Glomerular endothelial cell (primary cell): ENCODE measurements at places on chromosomes 2 and 18.

- DNase-seq = no peak
These were observed 11.5 kb upstream of the SLC4A3 start for GRCh38 chr2:219615894-219616293.

- no peak for DNase-seq
These were observed 85.7 kb upstream of the ODC1 start for GRCh38 chr2:10533811-10534321.

- DNase-seq = no peak
These were observed 237.4 kb upstream of the REV1 start for GRCh38 chr2:99727199-99727598.

- DNase-seq = peak; percentile 61
These were observed 276.5 kb upstream of the NRP2 start for GRCh38 chr2:205405752-205406151.

GRCh38 chr2:190869721-190870120 lies 10.9 kb upstream of the GLS start:
- DNase-seq = no peak

DNA sequence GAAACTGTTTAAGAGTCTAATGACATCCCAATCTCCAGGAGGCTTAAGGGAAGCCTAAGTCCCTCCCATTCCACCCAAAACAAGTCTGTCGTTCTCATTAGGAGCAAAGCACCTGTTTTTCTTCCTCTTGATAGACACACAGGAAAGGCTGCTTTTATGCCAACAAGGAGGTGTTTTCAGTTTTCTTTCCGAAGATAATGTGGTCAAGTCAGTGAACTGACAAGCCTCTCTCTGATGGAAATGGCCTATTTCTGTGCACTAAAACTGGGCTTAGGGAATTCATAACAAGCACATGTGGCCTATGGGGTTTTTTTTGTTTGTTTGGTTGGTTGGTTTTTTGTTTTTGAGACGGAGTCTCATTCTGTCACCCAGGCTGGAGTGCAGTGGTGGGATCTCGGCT lies 36.2 kb downstream of the FBLN7 start:
- DNase-seq = no peak

GRCh38 chr18:73245345-73245744 lies 377.6 kb upstream of the NETO1 start:
- no peak for DNase-seq

DNA sequence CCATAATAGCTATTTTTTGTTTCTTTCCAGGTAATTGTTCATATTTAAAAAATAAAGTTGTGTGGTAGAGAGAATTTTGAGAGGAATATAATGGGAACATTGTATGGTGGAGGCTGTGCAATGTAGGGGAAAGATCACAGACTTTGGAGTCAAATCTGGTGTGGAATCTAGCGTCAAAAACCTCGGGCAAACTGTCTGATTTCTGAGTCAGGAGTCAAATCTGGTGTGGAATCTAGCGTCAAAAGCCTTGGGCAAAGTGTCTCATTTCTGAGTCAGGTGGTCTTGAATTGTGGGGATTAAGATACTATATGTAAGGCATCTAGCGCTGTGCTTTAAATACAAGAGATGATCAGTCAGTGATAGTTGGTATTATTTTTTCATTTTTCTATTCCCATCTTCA lies 5.1 kb downstream of the PTPN4 start:
- DNase-seq = no peak

GRCh38 chr2:220163486-220163885 lies 536.1 kb downstream of the SLC4A3 start:
- DNase-seq = no peak

DNA sequence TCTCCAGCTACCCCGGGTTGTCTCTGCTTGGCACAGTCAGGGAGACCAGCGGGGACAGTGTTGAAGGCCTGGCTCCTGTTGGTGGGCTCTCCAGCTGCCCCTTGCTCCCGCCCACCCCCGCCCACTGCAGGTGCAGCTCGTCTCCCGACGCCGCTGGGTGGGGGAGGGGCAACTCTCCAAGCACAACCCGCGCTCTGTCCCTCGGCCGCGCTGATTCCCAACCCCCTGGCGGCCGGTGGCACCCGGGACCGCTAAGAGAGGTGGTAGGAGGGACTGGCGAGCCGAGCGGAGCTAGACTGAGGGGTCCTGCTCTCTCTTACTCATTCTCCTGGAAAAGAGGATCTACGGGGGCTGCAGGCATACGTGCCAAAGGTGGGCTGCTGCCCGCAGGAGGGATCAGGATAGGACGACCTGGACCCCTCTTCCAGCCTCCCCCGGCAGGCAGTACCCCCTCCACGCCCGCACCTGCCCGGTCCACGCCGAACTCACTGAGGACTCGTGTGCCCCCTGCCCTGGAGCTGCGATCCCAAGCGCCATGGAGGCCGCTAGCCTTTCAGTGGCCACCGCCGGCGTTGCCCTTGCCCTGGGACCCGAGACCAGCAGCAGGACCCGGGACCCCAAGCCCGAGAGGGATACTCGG lies 44.5 kb downstream of the DDX18 start:
- DNase-seq = no peak

- DNase-seq = no peak
These were observed 21.6 kb downstream of the ASAP2 start for GRCh38 chr2:9228088-9228751.
